ENCODE measurements at places on chromosomes 2 and 18.

DNA sequence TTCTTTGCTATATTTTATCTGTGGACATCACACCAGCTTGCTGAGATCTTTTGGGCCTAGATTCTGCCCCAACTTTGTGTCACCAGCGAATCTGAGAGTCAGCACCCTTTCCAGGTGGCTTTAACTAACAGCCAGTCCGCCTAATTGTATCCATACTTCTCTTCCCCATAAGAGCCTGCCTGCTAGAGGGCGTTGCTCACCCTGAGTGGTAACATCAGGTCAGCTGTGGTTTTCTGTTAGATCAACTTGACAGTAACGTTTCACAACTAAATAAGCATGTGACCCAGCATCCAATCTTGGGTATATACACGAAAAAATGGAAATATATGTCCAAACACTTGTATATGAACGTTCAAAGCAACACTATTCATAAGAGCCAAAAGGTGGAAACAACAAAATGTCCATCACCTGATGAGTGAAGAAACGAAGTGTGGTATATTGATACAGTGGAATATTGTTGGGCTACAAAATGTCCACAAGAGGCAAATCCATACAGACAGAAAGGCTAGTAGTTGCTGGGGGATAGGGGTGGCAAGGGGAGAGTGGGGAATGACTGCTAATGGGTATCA, 24.9 kb downstream of the EFHD1 start:
- DNase-seq: no peak

DNA sequence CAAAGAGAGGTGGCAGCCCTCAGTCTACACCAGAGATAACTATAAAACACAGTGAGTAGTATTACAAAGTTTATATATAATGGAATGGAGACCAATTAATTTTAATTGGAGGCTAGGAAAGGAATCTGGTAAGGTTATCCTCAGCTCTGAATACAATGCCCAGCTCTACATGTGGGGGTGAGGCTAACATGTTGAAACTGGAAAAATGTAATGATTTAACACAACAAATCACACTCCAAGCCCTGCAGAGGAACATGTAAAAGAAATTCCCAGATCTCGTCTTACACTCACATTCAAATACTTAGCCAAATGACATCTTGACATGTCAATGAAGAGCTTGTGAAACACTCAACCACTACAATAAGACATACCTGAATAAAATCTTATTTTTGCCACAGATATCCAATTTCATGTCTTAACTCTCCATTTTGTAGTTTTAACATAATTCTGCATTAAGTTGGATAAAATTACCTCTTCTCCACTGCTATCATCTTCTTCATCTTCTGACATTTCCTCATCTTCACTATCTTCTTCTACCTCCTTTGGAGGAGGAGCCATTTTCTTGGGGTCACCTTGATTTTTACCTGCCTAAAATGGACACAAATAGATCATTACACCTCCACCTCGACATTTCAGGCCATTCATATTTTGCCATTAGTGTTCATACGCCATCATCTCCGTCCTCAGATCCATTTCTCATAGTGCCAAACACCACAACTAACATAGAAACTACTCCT, 1.4 kb downstream of the NCL start:
- no peak for DNase-seq

GRCh38 chr18:63272638-63273037, 46.9 kb downstream of the BCL2 start:
- no peak for DNase-seq

DNA sequence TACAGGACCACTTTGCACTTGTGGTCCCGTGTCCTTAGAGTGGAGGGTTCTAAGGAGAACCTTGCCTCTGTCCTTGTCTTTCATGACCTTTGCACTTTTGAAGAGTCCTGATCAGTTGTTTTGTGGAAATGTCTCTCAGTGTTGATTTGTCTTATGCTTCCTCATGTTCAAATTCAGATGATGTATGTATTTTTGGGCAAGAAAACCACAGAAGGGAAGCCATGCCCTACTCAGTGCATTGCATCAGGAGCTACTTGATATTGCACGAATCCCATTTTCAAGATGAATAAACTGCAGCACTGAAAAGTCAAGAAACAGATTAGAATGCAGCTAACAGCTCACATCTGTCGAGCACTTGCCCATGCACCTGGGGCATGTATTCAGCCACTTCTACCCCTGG, 152.2 kb downstream of the INHBB start:
- no peak for DNase-seq

DNA sequence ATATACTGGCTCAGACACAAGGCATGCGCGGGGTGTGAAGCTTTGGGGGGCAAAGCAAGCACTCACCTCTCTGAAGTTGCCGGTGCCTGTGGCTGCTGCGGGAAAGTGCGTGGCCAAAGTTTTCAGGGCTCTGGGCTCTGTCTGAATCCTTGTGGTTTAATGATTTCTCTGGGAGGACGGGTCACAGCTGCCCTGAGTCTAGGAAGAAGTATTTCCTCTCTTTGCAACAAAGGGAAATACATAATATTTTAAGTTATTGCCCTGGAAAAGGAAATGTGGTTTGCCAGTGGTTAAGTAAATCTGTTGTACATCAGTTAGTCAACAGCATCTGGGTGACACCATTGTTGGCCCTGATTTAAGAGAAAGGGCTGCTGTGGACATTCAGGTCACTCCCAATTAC, 56.7 kb upstream of the ZDBF2 start:
- DNase-seq: no peak

- DNase-seq: no peak
These were observed 6.5 kb upstream of the SMAD2 start for GRCh38 chr18:47936952-47937351.

- DNase-seq: no peak
These were observed 87.0 kb downstream of the ST6GAL2 start for GRCh38 chr2:106798826-106799552.

GRCh38 chr18:25830787-25831186, 259.6 kb downstream of the SS18 start:
- no peak for DNase-seq

DNA sequence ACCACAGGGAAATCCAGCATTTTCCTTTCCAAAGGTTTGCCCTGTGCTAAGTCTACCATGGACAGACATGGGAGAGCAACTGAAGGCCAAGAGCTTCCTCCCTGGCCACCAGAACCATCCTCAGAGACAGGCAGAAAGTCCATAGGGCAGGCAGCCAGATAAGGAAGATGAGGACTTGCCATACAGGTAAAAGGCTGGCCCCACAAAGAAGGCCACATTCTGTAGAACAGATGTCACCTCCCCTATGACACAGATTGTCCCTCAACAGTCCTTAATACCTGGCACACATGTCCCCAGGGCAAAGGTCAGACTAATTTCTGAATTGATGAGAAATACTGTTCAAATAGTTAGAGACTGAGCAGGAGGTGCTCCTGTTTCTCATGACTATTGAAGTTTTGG, 52.0 kb downstream of the FECH start:
- no peak for DNase-seq

DNA sequence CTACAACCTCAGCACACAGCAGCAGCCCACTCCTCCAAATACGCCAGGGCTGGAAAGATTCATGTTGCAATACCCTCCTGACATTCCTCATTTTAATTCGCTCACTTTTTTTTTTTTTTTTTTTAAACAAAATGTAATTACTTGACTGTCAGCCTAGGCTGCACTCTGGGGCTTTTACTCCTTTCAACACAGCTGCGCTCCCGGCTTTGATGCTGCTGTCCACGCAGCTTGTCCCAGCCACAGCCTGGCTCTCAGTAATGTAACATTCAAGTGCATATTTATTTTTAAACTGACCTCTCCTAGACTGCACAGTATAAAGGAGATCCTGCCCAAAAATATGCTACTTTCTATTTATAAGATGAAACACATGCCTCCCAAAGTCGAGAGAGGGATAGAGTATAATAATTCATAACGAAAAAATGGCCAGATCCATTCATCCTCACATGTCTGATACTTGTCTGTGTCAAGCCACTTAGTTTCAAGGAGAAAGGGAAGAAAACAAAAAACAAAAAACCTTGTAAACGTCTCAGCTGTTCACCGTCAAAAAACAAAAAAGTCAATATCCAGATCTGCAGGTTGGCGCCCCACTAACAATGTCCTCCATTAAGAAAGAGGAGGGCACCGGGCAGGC, 949 bp downstream of the CDC42EP3 start:
- DNase-seq: no peak

- DNase-seq: no peak
These were observed 139.3 kb downstream of the SPP2 start for GRCh38 chr2:234189786-234190300.

DNA sequence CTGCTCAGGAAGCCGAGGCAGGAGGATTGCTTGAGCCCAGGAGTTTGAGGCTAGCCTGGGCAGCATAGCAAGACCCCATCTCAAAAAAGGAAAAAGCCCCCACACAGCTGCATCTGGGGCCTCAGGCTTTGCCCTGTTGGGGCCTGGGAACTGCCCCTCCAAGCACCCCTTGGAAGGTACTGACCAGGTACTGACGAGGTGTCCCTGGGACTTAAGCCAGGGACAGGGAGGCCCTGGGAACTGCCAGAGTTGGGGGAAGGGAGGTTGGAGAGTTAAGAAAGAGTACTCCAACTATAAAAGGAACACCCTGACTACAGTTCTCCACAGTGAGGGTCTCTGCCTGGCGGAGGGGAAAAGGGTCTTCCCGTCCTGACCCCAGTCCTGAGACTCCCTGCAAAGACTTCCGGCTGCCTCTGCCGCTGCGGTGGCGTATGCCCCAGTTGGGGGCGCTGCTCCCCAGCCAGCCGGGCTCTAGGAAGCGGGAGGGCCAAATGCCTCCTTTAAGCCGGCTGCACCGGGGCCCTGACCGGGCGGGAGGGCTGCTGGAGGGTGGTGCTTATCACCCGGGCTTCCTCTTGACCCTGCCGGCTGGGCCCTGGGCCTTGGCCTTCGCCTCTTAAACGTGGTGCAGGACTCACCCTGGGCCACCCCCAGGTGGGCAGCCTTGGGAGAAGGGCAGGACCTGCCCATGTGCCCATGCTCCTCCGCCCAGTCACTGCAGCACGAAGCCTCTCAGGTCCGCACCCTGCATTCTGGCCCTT, 12.8 kb downstream of the SLC30A3 start:
- DNase-seq: peak; percentile 27

DNA sequence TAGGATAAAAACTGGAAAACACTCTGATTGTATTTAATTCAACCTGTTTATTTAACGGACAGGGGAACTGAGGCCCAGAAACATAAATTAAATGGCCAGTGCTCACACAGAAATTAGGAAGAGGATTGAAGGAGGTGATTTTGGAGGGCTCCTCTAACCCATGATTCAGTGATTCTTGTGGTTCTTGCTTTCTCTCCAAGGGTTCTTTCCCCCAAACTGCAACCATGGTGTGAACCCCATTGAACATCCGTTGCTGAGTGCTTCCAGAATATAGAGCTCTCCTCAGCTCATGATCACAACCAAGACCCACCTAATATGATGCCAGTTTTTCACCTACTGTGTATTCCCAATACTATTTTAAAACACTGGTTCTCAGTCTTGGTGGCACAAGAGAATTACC, 41.4 kb downstream of the BMP10 start:
- DNase-seq: peak; percentile 11

GRCh38 chr2:233852056-233852455, 2.3 kb downstream of the HJURP start:
- no peak for DNase-seq

- DNase-seq: no peak
These were observed 71.1 kb upstream of the SNTG2 start for GRCh38 chr2:879540-879939.

- DNase-seq: no peak
These were observed 199.4 kb upstream of the FN1 start for GRCh38 chr2:215635071-215635787.

GRCh38 chr18:70432804-70433400, 144.1 kb downstream of the SOCS6 start:
- no peak for DNase-seq

GRCh38 chr2:172561270-172561669, 5.4 kb downstream of the PDK1 start:
- DNase-seq: no peak

DNA sequence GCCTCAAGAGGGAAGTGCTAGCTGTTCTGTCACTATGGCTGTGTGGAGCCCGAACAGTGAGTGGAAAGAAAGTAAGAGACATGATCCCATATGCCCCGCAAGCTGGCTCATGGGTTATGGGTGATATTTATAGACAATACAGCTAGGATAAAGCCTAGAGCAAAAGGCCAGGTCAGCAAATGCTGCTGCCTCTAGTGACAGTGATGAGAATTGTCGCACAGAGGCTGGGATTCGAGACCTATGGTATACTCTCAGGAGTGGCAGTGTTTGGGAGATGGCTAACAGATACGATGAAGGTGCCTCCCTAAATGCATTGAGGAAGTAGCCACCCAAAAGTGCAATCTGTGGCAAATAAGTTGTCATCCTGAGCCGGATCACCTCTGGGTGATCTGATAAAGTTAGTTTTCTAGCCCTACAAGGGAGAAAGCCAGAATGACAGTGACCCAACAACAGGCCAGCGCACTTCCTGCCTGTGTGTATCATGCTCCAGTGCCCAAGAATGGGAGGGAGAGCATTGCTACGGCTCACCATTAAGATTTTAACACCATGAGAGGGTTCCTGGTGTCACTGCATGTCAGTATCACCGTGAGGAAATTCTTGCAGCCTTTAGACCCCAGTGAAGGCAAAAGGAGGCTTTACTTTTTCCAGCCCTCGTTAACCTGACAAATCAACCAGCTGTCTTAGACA, 92.2 kb upstream of the TGFA start:
- DNase-seq: no peak

- DNase-seq: no peak
These were observed 585.8 kb downstream of the CNTNAP5 start for GRCh38 chr2:124610866-124611265.

GRCh38 chr2:215572341-215572848, 136.5 kb upstream of the FN1 start:
- DNase-seq: no peak

DNA sequence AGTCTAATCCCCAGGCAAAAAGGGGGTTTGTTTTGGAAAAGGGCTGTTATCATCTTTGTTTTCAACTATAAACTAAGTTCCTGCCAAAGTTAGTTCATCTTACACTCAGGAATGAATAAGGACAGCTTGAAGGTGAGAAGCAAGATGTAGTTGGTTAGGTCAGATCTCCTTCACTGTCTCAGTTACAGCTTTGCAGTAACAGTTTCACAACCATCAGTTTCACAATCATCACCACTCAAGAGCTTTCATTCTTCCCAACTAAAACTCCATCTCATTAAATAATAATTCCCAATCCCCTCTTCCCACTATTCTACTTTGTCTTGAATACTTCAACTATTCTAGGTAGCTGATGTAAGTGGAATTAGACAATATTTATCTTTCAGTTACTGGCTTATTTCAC, 200.9 kb downstream of the NYAP2 start:
- no peak for DNase-seq

DNA sequence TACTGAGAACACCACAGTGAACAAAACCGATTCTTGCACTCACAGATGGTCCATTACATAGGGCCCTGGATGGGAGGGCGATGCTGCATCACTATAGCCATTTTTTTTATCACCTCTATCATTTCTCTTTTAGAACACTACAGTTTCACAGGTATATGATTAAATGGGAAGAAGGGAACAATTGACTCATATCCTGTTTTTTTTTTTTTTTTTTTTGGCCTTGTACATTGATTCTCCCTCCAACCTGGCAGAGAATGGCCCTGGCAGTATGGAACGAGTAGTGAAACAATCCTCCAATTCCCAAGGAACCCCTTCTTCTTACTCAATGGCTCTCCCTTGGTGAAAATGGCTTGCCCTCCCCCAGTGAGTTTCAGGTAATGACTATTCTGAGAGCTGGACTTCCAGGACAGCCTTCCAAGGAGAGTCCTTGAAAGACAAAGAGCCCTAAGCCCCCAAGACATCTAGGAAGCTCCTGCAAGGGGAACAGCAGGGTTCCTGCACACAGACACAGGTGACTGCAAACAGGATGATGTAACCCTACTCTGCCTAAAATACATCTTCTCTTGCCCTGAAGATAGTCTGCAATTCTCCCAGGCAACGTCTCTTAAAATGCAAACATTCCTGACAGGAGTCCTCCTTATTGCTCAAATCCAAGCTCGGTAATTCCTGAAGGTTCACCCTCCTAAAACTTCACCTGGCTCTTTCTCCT, 405.4 kb downstream of the SETBP1 start:
- DNase-seq: no peak
